ENCODE measurements at places on chromosomes 5 and 9. TPM values are rescaled to one million over a fixed set of nuclear protein-coding genes. Genes with fewer than 3 reads are reported as not detected.

GRCh38 chr5:106376522-106376921, 1294.2 kb downstream of the EFNA5 start:
- no peak for DNase-seq

The SPATA31C1 gene
- total RNA-seq = not detected

The CDH18 gene
- total RNA-seq = not detected

DNA sequence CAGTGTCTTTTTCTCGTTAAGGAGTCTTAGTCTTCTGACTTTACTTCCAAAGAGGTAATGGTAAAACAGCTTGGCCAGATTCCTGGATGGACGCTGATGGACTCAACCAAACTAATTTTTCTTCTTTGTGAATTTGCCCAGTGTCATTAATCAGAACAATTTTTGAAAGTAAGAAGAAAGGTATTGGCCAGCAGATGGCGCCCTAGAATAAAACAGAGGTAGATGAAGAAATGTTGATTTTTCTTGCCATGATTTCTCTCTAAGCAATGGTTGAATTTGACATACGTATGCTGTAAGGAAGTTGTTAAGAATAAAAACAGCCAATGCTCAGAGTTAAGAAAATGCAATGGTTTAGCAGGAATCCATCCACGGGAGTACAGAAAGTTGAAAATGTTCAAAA, 500.0 kb downstream of the DIRAS2 start:
- DNase-seq = no peak

DNA sequence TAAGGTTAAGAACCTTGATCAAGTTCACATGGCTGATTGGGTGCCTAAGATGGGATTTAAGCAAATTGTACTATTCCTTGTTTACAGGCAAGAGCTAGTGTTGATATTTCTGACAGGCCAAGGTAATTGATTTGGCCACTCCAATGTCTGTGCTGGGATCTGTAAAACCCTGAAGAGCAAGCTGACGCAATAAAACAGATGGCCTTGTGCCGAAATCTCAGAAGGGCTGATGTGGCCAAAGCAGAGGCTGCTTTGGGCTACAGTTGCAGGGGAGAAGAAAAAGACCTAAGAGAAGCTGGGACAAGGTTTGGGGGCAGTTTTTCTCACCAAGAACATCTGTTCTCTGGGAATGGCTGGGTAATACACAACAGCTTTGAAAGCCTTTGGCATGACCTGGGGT, 463.2 kb upstream of the ZNF608 start:
- no peak for DNase-seq

Data from pulmonary artery endothelial cell (primary cell).